ENCODE measurements at places on chromosomes 7 and 10. TPM values are rescaled to one million over a fixed set of nuclear protein-coding genes. Genes with fewer than 3 reads are reported as not detected.

Gene EGR2
- total RNA-seq: 5.4 TPM

Gene CFAP46
- total RNA-seq: 0.56 TPM

Gene ADIRF
- not detected for total RNA-seq

Gene NOS3
- not detected for total RNA-seq

Gene PCLO
- 1.4 TPM for total RNA-seq

GRCh38 chr7:92025260-92025659, 84.6 kb downstream of the AKAP9 start:
- peak overlapping the region; percentile 67 for H3K27ac ChIP-seq
- peaks cover 35% of the 10 kb centered on the region for H3K36me3 ChIP-seq
- peaks cover 12% of the 10 kb centered on the region for H3K4me1 ChIP-seq

GRCh38 chr7:36568452-36568849, 155.8 kb downstream of the AOAH start:
- no peak overlapping the region for H3K27ac ChIP-seq
- no peak for DNase-seq
- no peaks in the 10 kb centered on the region for H3K36me3 ChIP-seq
- peaks cover 4% of the 10 kb centered on the region for H3K4me1 ChIP-seq

GRCh38 chr10:131729361-131729760, 171.4 kb upstream of the PPP2R2D start:
- no peak overlapping the region for H3K27ac ChIP-seq
- H3K36me3 ChIP-seq: no peaks in the 10 kb centered on the region
- no peaks in the 10 kb centered on the region for H3K4me1 ChIP-seq

DNA sequence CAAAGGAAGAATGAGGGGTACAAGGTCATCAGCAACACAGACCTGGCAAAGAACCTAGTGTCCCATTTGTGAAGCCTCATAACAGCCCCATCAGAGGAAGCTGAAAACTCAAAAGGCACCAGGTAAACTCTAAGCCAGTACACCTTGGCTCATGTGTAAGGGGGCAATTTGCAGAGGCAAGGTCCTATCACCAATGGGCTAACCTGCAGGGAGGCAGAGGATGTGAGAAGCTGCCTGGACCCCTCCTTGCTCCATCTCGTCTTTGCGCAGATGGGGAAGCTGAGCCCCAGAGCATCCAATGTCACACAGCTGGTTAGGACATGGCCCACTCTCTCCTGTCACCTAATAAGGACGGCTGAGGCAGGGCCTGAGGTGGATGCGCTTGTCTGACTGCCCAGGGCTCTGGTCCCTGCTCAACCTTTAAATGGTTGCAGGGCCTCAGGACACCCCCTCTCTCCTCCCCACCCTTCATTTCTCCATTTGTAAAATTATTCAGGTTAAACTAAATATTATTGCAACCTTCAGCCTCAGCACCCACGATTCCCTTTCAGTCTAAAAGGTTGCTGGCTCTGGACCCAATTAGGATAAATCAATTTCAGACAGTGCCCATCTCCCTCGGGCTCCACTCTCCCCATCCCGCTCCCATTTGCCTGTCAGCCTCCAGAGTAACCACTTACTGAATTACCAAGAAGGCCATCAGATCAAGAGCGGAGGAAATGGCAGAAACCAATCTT, 135.3 kb downstream of the OAT start:
- DNase-seq: no peak
- no peaks in the 10 kb centered on the region for H3K27me3 ChIP-seq
- peaks cover 11% of the 10 kb centered on the region for H3K4me1 ChIP-seq
- peaks cover 2% of the 10 kb centered on the region for H3K36me3 ChIP-seq
- H3K4me3 ChIP-seq: no peak overlapping the region

DNA sequence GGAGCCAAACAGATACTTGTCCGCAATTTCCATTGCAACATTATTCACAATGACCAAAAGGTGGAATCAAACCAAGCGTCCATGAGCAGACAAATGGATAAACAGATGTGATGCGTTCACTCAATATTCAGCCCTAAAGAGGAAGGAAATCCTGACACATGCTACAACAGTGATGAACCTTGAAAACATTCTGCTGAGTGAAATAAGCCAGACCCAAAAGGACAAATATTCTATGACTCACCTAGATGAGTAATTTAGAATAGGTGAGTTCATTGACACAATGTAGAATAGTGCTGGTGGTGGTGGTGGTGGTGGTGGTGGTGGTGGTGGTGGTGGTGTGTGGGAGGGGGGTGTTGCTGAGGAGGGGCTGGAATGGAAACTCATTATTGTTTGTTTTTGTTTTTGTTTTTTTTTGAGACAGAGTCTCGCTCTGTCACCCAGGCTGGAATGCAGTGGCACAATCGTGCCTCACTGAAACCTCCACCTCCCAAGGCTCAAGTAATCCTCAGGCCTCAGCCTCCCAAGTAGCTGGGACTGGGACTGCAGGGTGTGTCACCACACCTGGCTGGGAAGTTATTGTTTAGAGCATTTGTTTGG, 28.6 kb downstream of the SMKR1 start:
- no peak overlapping the region for H3K27ac ChIP-seq
- no peaks in the 10 kb centered on the region for H3K36me3 ChIP-seq
- H3K27me3 ChIP-seq: peaks cover 3% of the 10 kb centered on the region

DNA sequence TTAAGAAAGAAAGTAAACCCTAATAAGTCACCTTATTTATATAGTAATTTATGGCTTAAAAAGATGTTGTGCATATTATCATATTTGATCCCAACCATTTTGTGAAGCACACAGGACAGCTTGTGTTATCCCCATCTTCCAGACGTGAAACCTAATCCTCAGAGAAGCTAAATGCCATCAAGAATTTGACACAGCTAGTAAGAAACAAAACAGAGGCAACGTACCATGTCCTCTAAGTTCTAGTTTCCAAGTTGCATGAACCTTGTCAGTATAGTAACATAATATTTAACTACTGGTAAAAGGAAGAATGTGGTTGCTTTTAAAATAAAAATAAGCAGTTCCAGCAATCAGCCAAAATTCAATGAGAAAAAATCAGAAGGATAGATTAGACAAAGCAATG, 41.5 kb downstream of the PTN start:
- no peaks in the 10 kb centered on the region for H3K36me3 ChIP-seq
- no peak for DNase-seq
- H3K27ac ChIP-seq: no peak overlapping the region
- H3K4me1 ChIP-seq: peaks cover 40% of the 10 kb centered on the region
- H3K27me3 ChIP-seq: no peaks in the 10 kb centered on the region

DNA sequence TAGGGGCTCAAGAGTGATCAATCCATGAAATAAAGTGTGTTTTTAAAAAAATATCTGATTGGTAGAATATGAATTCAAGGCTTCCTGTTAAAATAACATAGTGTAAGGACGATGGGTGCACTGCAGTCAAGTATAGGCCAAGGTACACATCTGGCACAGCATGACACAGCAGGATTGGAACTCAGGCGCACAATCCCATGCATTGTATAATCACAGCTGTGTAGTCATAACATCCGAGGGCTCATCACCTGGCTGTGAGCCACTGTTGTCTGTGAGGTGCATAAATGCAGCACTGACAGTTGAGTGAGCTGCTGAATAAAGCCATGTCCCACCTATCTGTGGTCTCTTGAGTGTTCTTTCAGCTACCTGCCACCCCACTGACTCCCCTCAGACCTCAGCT, 142.3 kb upstream of the HPS1 start:
- H3K4me3 ChIP-seq: no peak overlapping the region
- peaks cover 3% of the 10 kb centered on the region for H3K27me3 ChIP-seq
- no peak overlapping the region for H3K27ac ChIP-seq

DNA sequence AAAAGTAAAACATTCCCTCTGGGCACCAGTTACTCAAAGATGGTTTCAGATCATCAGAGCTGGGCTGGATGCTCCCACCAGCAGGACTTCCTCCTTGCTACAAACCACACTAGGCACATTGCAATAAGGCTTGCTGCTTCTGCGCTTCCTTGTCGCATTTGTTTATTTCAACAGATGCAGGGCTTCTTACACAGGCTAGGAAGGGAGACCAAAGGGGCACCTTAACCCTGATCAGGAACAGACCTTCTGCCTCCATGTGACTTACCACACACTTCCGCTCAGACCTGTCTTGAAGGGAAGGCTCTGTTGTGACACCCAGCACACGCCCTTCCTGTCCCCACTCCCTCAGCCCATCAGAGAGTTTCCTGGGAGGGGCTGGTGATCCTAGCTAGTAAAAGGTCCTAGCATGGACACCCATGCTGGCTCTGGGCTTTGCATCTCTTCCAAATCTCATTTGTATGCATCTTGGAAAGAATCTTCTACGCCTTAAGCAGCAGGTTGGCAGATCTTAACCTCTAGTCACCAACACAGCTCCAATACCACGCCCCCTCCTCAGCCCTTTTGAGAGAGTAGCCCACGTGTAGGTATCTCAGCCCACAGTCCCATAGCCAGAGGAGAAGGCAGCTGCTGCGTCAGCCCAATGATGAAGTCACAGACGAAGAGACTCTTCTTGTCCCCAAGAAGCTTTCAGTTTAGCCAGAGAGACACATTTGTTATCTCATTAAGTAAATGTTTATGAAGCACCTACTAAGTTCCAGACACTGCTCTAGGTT, 47.1 kb upstream of the SVIL start:
- no peak for DNase-seq
- H3K4me3 ChIP-seq: no peak overlapping the region
- H3K27ac ChIP-seq: no peak overlapping the region
- no peaks in the 10 kb centered on the region for H3K27me3 ChIP-seq

GRCh38 chr10:103455235-103455634, 3.1 kb upstream of the CALHM2 start:
- DNase-seq: no peak
- peaks cover 12% of the 10 kb centered on the region for H3K4me1 ChIP-seq
- no peaks in the 10 kb centered on the region for H3K27me3 ChIP-seq
- no peak overlapping the region for H3K4me3 ChIP-seq
- no peak overlapping the region for H3K27ac ChIP-seq
- H3K36me3 ChIP-seq: no peaks in the 10 kb centered on the region

DNA sequence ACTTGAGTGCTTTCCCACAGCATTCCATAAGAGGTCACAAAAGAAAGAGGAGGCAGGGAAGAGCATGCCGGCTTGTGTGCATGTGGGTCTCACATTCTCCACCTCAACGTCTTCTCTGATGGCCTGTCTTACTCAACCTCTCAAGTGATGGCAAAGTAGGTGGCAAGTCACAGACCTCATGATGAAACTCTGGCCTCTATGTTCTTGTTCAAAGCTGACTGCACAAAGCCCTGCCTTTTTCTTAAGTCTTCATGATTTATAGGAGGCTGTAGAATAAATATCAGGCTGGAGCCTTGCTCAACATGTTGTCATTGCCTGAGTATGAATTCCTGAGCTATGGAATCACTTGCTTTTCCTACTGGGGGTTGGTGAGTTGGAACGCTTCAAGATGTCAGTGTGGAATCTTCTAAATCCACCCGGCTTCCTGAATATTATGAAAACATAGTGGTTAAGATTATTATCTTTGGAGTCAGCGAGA, 213.6 kb upstream of the INHBA start:
- peaks cover 76% of the 10 kb centered on the region for H3K4me1 ChIP-seq
- H3K27ac ChIP-seq: peak overlapping the region; percentile 97
- no peak for DNase-seq
- H3K4me3 ChIP-seq: no peak overlapping the region
- no peaks in the 10 kb centered on the region for H3K36me3 ChIP-seq

- H3K36me3 ChIP-seq: peaks cover 14% of the 10 kb centered on the region
- H3K4me1 ChIP-seq: peaks cover 12% of the 10 kb centered on the region
- H3K4me3 ChIP-seq: peak overlapping the region; percentile 77
Observed at GRCh38 chr7:101154693-101155102, 422 bp downstream of the AP1S1 start.

GRCh38 chr10:33876584-33877400, 542.3 kb upstream of the NRP1 start:
- H3K27ac ChIP-seq: no peak overlapping the region
- peaks cover 14% of the 10 kb centered on the region for H3K27me3 ChIP-seq
- DNase-seq: no peak
- H3K4me1 ChIP-seq: peaks cover 26% of the 10 kb centered on the region

DNA sequence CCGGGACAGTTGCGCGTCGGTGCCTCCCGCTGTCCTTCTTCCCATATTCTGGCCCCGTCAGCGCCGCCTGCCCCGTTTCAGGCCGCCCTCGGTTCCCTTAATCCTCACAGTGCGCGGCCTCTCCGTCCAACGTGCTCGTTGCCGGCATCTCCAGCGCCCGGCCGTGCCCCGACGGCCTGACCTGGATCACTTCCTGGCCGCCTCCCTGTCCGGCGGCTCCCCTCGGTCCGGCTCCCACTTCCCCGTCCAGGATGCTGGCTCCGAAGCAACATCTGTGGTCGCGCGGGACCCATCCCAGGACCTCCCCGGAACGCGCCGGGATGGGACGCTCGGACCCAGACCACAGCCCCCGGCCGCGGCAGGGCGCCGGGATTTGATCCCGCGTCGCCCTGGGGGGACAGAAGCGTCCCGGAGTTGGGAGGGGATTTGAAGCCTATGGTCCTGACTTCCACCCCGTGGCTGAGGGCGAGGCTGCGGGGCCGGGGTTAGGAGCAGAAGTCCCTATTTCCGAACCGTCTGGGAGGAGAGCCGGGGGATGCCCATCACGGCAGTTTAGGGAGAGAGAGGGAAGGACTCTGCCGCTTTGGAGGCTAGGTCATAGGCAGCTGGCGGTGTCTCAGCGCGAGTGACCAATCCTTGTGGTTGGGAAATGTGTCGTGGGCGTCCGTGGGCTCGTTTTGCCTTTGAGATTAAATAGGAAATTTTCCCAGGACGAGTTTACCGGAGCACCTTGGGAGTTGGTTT, 53.8 kb downstream of the KCTD7 start:
- H3K27ac ChIP-seq: peak overlapping the region; percentile 95
- H3K4me1 ChIP-seq: peaks cover 22% of the 10 kb centered on the region
- H3K27me3 ChIP-seq: no peaks in the 10 kb centered on the region
- H3K36me3 ChIP-seq: peaks cover 2% of the 10 kb centered on the region
- DNase-seq: no peak

DNA sequence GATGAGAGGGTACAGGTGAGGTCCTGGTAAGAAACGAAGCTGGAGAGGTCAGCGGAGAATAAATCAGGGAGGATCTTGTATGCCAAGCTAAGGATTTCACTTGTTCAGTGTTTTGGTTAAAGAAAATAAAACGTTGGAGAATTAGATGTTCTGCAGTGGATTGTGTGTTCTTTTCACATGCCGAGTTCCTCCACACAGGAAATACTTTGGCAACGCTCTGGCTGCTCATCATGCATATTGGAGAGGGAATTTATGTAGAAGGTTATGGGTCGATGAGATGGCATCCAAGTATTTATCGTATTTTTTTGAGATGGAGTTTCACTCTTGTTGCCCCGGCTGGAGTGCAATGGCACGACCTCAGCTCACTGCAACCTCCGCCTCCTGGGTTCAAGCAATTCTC, 11.0 kb downstream of the RPS24 start:
- H3K36me3 ChIP-seq: peaks cover 18% of the 10 kb centered on the region
- H3K4me3 ChIP-seq: no peak overlapping the region
- no peaks in the 10 kb centered on the region for H3K27me3 ChIP-seq
- DNase-seq: no peak

DNA sequence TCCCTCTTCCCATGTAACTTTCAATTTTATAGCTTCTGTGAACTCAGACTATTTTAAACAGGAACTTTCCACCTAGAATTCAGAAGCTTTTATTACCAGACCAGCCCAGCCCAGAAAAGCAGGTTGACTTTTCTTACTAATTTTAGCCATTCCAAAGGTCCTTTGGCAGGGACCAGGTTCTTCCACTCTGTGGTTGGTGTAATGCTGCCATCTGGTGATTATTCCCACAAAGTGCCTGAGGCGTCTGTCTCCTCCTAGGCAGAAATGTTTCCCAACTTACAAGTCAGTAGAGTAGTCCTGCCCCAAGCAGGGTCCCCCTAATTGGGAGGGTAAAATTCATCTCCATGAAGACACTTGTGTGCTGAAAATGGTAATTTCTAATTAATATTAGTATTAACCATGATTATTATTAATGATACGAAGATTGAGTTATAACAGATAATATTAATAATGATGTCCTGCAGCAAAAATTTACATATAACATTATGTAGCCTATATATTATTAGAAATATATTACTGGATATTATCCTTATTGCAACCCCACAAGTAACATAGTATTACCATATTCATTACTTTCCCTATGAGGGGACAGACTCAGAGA, 53.0 kb upstream of the PPP1R17 start:
- no peak for DNase-seq
- no peak overlapping the region for H3K27ac ChIP-seq
- peaks cover 2% of the 10 kb centered on the region for H3K27me3 ChIP-seq
- no peak overlapping the region for H3K4me3 ChIP-seq

Data from osteocyte (in vitro differentiated cells).